ENCODE measurements at places on chromosomes 7 and 10.

DNA sequence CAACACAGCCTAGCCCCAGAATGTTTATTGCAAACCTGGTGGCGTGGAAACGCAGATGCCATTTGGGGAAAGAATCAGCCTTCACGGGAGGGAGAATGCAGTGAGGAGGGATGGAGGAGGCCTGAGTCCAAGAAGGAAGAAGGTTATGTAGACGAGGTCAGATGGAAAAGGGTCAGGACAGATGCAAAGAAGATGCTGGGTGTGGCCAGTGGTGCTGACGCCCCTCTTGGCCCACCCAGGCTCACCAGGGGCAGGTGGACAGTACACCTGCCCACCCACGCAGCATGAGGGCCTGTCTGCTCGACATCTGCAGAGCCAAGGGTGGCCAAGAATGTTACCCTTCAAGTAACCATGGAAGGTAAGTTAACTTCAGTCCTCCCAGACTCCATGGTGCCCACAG, 40.5 kb downstream of the OAT start:
- no peak for DNase-seq

- no peak for DNase-seq
These were observed 30.4 kb downstream of the RUNDC3B start for GRCh38 chr7:87658553-87658952.

DNA sequence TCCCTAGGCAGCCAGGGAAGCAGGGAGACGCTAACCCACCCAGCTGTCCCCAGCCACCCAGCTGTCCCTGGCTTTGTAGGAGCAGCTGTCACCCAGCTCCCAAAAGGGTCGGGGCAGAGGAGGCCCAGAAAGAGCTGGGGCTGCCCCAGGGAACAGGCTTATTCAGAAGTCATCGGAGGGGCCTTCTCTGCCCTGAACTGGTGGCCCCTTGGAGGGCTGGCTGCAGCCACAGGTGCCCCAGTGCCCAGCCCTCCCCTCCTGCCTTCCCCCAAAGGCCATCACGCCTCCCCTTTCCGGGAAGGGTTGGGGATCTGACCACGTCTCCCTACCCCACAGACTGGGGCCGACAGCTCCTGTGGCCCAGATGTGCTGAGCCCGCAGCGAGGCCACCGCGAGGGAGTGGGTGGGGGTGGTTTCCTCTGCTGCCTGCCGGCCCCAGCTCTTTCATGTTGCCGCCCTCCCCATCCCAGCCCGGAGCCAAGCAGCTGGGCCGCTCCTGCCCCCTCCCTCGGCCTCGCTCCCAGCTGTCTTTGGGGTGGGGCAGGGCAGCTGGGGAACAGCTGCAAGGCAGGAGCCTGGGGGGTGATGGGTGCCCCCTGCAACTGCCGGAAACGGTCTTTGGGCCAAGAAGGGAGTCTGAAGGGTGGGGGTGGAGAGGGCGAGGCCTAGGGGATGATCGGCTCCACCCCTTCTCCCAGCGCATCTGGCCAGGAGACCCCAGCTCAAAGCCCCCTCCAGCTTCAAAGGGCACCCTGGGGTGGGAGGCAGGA, 16.8 kb downstream of the TRIM8 start:
- DNase-seq = no peak

DNA sequence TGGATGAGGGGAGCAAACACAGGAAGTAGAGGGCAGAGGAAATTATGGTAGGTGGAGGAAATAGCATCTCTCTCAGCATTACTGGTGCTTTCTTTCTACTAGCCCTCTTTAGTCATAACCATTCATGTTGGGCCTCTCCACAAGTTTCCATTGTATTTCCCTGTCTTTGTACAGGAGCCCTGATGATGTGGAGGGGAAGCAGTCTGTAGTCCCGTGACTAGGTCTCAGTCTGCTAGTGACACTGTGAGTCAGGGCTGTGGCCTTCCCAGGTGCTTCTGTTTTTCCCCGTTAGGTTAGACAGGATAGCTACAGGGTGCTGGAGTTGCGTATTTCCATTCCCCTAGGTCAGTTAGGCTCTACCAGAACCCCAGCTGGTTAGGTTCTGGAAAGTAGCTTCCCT, 82.9 kb upstream of the NAMPT start:
- no peak for DNase-seq

DNA sequence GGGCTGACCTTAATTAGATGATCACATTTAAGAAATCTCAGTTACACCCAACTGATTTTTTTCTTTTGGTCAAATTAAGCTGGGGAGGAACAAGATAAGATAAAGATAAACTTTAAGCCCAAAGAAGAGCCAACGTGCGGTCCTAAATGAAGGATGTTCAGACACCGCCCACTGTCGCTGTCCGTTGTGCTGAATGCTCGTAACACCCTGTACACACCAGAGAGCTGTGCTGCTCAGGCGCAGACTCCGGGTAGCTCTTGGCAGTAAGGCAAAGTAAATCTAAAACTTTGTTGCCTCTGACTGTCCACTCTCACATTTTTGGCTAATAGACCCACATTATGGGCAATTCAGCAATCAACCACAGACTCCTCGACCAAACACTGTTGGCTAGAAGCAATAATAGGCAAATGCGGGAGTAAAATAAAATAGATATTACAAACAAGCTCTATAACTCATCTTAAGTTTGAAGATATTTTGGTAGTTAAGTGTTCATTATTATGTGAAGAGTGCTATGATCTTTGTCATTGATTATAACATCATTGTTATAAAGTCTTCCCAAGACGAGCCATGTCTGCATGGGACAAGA, 57.1 kb downstream of the PLPP4 start:
- no peak for DNase-seq

- DNase-seq = no peak
These were observed 27.0 kb upstream of the GLI3 start for GRCh38 chr7:42263971-42264370.

- DNase-seq = no peak
These were observed 329.7 kb upstream of the POM121L12 start for GRCh38 chr7:52705768-52706167.

- DNase-seq = no peak
These were observed 354.8 kb downstream of the ABCA13 start for GRCh38 chr7:48525736-48526732.

GRCh38 chr10:35892526-35892925, 250.4 kb upstream of the FZD8 start:
- DNase-seq = no peak

GRCh38 chr10:73839276-73839966, 28.0 kb upstream of the NDST2 start:
- DNase-seq = no peak

- no peak for DNase-seq
These were observed 22.7 kb downstream of the CYP2C19 start for GRCh38 chr10:94785211-94785610.

- DNase-seq = no peak
These were observed 75.7 kb downstream of the RSU1 start for GRCh38 chr10:16741540-16741939.

- DNase-seq = no peak
These were observed 132.0 kb downstream of the PRKAG2 start for GRCh38 chr7:151744656-151745638.

GRCh38 chr10:127161482-127161881, 34.9 kb downstream of the INSYN2A start:
- no peak for DNase-seq

DNA sequence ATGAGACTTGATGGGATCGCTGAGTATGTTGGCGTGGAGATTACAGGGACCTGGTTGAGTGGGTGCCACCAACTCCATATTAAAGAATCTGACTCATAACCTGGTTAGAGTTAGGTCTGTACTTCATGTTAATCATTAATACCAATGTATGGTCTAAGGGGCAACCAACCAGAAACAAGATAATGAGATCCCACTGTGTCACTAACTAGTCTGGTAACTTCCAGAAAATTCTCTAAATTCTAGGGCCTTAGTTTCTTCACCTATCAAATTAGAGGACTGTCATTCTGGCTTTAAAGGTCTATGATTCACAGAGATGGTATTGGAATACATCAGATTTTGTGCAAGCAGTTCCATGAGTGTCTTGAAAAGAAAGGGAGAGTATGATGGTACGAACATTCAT, 102.2 kb downstream of the SNX10 start:
- no peak for DNase-seq

- no peak for DNase-seq
These were observed 1.9 kb upstream of the PAX4 start for GRCh38 chr7:127619681-127620405.

DNA sequence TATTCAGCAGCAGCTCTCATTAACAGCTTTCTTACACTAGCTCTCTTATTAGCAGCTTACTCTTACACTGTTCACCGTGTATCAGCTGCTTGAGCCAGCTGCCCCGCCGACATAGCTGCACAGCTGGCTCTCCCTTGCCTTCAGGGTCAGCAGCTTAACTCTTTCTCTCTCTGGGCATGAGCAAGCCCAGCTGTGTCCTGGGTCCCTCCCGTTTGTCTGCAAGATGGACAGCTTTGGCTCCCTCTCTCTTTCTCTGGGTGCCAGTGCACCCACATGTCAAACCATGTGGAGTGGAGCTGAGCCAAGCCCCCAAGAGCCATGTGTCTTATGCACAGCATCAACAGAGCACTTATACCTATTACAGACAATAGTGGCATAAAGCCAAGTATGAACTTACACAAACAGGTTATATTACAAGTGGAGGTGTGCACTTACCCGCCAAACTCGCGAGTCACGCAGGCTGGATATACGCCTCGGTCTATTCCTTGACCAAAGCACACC, 35.7 kb upstream of the MTPAP start:
- DNase-seq = no peak

DNA sequence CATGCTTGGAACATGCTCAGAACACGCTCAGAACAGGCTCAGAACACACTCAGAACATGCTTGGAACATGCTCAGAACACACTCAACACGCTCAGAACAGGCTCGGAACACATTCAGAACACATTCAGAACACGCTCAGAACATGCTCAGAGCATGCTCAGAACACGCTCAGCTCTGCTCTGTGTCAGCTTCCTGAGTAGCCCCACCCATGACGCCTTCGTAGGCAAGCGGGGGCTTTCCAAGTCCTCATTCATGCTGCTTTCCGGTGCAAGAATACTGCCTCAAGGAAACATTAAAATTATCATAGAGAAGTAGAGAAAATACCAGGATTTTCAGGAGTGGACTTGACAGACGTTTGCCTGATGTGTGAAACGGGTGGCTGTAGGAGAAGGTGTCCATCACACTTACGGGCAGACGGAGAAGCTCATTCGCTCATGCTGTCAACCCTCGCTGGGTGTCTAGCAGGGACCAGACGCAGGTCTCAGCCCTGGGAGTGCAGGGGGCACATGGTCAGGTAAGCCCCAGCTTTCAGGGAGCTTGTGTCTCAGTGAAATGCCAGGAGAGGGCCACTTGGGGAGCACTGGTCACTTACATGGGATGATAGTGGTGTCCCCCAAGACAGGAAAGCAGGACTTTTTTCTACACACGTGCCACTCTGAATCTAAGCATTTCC, 24.7 kb downstream of the EN2 start:
- DNase-seq = no peak

GRCh38 chr10:91864744-91865143, 44.5 kb downstream of the FGFBP3 start:
- no peak for DNase-seq

- no peak for DNase-seq
These were observed 64.6 kb downstream of the GSAP start for GRCh38 chr7:77351539-77352004.

DNA sequence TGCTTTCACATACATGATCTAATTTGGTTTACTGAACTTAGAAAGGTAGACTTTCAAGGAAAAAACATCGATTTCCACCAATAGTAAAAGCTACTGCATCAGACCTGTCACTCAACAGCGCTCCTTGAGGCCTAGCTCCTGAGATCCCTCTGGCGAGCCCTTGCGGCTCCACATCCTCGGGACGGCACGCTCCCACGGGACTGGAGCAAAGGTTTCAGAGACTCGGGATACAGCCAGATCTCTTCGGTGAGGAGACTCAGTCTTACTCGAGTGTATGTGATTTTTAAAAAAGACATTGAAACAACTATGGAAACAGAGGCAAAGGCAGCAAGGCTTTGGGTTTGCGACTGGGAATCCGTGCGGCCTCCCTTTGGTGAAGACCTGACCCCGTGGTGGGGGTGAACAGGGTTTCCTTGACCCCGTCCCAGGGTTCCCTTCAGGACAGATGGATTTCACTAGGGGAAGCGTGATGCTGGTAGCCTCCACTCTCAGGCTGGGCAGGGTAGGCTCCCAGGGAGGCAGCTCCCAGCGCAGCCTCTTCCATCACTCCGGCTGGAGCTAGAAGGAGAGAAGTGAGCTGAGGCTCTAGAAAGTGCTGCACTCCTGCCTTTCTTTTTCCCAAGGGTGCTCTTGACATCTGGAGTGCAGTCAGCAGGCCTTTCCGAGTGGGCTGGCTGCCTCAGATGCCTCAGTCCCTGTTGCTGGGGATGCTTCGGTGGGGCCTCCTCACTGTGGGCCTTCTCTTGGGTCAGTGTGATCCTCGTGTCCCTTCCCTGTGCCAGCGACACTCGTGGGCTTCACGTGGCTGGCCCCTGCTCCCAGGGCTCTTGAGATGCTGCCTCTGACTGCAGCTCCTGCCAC, 5.8 kb upstream of the ATP6V0E2 start:
- DNase-seq = no peak

- DNase-seq = no peak
These were observed 70.9 kb upstream of the CTBP2 start for GRCh38 chr10:125231116-125231812.

DNA sequence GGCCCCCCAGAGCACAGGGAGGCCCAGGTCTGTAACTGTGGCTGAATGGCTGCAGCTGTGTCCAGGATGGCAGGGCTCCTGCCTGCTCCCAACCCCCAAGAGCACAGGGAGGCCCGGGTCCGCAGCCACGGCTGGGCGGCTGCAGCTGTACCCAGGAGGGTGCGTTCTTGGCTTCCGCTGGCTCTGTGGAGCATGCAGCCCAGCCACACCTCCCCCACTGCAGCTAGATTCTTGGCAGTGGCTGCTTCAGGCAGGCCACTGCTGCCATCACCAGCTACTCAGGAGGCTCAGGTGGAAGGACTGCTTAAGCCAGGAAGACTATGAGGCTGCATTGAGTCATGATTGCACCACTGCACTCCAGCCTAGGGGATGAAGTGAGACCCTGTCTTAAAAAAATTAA, 27.9 kb downstream of the C7orf25 start:
- DNase-seq = no peak

- no peak for DNase-seq
These were observed 34.6 kb upstream of the LSM8 start for GRCh38 chr7:118149394-118149793.

- DNase-seq = peak; percentile 90
These were observed 370 bp upstream of the EZH2 start for GRCh38 chr7:148884299-148885022.

- no peak for DNase-seq
These were observed 1005.8 kb upstream of the C7orf33 start for GRCh38 chr7:147584771-147585193.

GRCh38 chr7:120898715-120899499, 41.0 kb upstream of the TSPAN12 start:
- no peak for DNase-seq

DNA sequence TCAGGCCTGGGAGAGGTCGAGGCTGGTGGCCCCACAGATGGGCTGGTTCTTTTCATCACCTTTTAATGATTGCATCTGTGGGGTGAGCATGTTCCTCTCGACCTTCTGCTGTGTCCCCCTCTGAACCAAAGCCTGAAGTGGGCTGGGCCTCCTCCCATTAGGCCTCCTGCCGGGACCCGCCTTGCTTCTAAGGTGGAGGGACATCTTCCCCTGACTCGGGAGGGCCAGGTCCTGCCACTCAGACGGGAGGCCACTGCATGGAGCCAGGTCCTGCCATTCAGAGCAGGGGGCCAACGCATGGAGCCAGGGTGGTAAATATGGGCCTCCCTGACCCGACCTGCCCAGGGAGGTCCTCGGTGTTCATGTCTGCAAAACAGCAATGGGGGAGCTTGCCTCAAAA, 188.4 kb downstream of the EBF3 start:
- DNase-seq = no peak
